DMS 273 treated with DMSO at 0.1 percent for 48 hours (cell line): ENCODE measurements at places on chromosomes 1 and 21.

DNA sequence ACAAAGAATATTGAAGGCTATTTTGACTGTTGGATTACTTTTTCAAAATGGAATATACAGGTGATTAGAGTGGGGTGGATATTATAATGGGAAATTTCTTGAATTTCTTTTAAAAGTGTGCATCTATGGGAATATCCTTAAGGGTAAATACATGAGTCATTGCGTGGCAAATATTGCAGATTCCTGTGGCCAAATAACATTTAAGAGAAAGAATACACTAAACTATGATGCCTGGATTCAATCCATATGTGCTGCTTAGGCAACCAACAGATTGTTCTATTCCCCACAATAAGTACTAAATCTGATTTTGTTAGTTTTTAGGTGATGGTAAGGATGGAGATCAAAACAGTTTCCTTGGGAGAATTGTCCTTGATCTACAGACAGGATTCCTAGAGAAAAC lies 119.5 kb downstream of the HMCN1 start:
- no peak for DNase-seq

GRCh38 chr1:63595435-63595834 lies 2.2 kb downstream of the PGM1 start:
- no peak for DNase-seq

DNA sequence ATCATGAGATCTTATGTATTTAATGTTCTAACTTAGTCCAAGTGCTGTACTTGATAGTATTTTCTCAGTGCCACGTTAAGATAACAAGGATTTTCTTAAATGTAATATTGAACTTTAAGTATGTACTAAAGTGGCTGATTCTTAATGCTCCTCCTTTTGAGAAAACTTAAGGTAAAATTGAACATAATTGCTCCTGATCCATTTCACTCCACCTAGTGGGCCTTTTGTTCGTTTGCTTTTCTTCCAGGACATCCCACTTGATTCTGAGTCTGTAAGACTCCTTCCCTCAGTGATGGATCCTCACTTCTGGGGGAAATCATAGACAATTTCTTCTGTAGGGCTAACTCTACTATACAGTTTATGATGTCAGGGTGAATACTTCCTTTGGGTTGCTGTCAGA lies 173.1 kb downstream of the LMO4 start:
- DNase-seq, result no peak

GRCh38 chr1:222697203-222697602 lies 15.1 kb downstream of the AIDA start:
- DNase-seq, result no peak

DNA sequence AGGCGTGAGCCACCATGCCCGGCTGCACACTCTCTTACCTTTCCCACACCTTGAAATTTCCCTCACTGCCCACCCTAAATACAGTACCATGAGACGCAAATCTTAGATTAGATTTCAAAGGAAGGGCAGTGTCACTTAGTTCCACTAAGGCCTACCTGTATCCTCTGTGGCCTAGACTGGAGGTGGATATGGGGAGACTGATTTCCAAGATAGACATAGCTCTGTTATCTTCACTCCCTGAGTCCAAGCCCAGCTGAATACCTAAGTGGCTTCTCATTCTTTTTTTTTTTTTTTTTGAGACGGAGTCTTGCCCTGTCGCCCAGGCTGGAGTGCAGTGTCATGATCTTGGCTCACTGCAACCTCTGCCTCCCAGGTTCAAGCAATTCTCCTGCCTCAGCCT lies 89.0 kb downstream of the SLC16A1 start:
- no peak for DNase-seq

GRCh38 chr21:37233551-37234146 lies 33.5 kb downstream of the VPS26C start:
- no peak for DNase-seq

- DNase-seq, result no peak
Observed at GRCh38 chr1:61352845-61353435, 270.6 kb downstream of the NFIA start.

GRCh38 chr1:228487336-228488124 lies at the start of gene RNF187:
RNF187 (plus strand) TSS chr1:228487382.
- no peak for DNase-seq

- no peak for DNase-seq
Observed at GRCh38 chr1:29297450-29297849, 61.1 kb downstream of the PTPRU start.

DNA sequence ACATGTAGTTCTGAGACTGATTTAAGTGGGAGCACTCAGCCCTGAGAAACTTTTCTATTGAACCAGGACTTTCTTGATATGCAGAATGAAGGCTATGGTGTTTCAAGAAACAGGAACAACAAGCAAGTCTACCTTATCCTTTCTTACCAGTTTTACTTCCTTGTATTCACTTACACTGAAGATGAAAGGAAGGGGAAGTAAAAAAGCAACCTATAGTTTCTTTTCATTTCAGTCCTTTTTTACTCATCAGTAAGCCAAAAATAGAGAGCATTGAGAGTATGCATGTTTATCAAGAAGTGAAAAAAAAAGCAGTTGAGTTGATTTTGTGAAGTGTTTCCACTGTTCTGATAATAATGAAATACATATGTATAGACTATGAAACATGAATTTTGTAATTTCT lies 1010.3 kb downstream of the AMY1C start:
- no peak for DNase-seq

DNA sequence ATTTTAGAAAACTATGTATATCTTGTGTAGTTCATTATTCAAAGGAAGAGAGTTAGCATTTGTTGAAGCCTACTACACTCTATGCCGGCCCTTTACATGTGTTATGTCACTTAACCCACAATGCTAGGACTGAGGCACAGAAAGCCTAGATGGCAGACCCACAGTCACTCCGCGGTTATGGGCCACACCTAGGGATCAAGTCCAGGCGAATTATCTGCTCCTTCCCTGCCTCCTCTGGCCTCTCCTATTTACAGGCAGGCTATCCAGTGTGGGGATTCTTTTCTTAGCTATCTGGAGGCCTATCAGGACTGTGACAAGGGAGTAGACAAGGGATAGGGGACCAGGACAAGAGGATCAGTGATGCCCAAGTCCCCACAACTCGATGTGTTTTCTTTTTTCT lies 33.0 kb downstream of the IER5 start:
- DNase-seq, result no peak

DNA sequence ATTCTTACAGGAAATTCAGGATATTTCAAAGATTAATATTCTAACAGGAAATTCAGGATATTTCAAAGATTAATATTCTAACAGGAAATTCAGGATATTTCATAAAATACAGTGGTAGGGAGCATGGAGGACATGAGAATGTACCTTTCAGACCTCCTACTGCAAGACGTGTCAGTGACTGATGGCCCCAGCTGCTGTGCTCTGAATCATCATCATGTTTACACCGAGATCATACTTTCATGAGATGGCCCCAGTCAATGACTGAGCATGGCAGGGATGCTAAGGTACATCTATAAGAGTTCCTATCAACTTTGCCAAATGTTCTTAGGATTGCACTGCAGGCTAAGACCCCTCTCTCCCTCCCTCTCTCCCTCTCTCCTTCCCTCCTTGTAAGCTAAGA lies 69.0 kb downstream of the HFM1 start:
- DNase-seq, result no peak

DNA sequence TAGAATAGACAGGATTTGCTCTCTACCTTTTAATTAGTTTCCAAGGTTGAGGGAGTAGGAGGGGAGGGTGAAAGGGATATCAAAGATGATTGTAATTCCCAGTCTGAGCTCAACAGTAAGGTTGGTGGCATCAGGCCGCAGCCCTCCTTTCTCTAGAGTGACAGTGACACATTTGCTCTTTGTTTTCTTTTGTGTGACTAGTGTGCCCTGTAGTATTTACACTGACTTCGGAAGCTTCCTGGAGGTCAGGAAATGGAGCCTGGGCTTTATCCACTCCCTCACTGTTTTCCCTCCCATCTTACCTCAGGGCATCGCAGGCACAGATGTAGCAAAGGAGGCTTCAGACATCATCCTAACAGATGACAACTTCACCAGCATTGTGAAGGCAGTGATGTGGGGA lies 44.7 kb upstream of the LAX1 start:
- no peak for DNase-seq

DNA sequence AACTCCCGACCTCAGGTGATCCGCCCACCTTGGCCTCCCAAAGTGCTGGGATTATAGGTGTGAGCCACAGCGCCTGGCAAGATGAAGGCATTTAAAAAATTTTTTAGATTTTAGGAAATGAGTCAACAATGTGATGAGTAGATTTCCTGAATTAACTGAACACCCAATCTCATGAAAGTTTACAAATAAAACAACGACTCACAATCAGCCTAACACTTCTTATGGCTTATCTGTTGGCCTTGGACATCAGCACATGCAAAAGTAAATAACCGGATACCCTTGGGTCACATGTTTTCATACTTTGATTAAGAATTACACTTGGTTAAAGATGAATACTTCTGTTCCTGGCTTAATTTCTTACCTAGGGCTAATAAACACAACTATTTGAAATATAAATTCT lies 3.0 kb downstream of the GNG12 start:
- DNase-seq, result no peak

DNA sequence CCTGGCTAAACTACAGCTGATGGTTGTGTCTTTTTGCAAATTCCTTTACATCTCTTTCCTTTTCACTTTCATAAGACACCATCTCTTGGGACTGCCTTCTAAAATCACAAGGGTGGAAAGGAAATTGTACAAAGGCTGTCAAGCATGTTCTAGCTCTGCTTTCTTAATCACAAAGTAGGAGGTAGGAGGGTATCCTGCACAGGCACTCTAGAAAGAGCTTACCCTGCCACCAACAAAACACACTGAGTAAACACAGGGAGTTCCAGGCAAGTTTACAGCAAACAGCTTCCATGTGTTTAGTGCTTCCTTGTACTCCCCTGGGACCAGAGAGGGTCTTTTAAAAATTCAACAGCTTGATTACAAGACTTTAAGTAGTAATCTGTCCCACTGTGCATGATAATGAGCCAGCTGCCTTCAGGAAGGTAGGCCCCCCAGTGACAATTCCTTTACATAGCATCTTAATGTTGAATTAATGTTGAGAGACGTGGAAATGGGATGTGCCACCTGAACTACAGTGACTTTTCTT lies 2.4 kb downstream of the PLPP3 start:
- DNase-seq, result peak; percentile 58

- DNase-seq, result no peak
Observed at GRCh38 chr1:5465281-5465711, 526.9 kb downstream of the NPHP4 start.

- DNase-seq, result no peak
Observed at GRCh38 chr1:229751610-229752009, 125.6 kb downstream of the URB2 start.

GRCh38 chr1:235206533-235207208 lies 45.6 kb upstream of the RBM34 start:
- no peak for DNase-seq

GRCh38 chr1:109977225-109977624 lies 7.3 kb upstream of the AHCYL1 start:
- no peak for DNase-seq

- no peak for DNase-seq
Observed at GRCh38 chr1:112368198-112368597, 27.8 kb upstream of the CTTNBP2NL start.

GRCh38 chr1:203351037-203351625 lies at the start of gene FMOD:
FMOD (minus strand) TSS chr1:203351122; CDS start chr1:203348270, 2,852 bp downstream.
- no peak for DNase-seq

- no peak for DNase-seq
Observed at GRCh38 chr1:16175610-16176553, 20.0 kb upstream of the EPHA2 start.

DNA sequence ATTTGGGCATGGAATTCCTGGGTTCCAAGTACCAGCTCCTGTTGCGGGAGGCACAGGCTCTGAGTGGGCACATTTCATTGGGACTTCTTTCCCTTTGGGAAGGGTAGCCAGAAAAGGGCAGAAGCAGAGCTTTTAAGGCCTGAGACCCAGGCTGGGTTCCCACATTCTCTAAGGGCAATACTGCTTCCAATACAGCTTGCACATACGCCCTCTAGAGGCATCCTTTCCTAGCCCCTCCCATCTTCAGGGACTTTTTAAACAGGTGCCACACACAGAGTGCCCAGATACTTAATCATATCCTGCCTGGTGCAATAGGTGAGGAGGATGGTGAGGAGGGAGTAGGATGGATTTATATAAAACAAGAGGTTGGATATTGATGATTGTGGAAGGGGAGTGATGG lies 5.7 kb downstream of the GPR88 start:
- DNase-seq, result no peak

- no peak for DNase-seq
Observed at GRCh38 chr1:40756523-40756922, 27.1 kb upstream of the KCNQ4 start.

- no peak for DNase-seq
Observed at GRCh38 chr1:45620588-45621500, 3.0 kb downstream of the CCDC17 start.

GRCh38 chr21:42533963-42534355 lies 20.3 kb downstream of the SLC37A1 start:
- DNase-seq, result no peak

GRCh38 chr1:77395051-77395450 lies 113.2 kb downstream of the AK5 start:
- DNase-seq, result no peak

- no peak for DNase-seq
Observed at GRCh38 chr1:7586031-7586941, 184.8 kb upstream of the VAMP3 start.

- DNase-seq, result no peak
Observed at GRCh38 chr1:93703643-93704042, 22.0 kb upstream of the BCAR3 start.

DNA sequence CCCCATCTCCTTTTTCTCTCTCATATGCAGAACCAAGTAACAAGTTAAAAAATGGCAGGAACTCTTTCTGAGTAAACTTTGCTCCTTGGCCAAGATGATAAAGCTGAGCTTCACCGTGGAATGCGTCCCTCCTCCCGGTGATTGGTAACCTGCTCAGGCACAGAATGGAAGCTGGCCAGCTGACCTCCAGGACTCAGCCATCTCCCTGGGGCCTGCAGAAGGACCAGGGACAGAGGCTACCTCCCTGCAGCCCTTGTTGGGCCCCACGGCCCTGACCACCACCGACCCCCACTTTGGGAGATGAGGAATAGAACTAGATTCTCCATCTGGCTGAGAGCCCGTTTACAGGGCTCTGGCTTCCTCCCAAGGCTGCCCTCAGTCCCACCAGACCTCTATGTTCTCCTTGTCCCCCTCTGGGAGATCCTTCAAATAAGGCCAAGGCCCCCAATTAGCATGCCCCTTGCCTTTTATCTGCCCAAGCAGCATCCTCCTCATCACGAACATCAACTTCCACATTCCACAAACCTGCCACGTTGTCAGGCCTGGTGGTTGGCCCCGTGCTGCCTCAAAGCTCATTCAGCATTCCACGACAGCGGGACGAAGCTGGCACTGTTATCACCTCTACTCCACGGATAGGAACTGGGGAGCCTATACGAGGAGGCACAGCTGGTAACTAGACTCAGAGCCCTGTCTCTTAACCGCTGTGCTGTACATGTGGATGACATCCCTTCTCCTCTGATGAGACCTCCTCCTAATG lies 74.2 kb downstream of the CD34 start:
- DNase-seq, result no peak

- no peak for DNase-seq
Observed at GRCh38 chr21:46347791-46348381, 23.9 kb downstream of the PCNT start.

- DNase-seq, result no peak
Observed at GRCh38 chr1:11794446-11795237, 11.1 kb downstream of the MTHFR start.
